ENCODE measurements at places on chromosomes 1 and 21.

GRCh38 chr1:215054266-215054665, 28.3 kb upstream of the KCNK2 start:
- no peak for DNase-seq

GRCh38 chr21:38780879-38781278, 24.9 kb upstream of the ETS2 start:
- DNase-seq = no peak

DNA sequence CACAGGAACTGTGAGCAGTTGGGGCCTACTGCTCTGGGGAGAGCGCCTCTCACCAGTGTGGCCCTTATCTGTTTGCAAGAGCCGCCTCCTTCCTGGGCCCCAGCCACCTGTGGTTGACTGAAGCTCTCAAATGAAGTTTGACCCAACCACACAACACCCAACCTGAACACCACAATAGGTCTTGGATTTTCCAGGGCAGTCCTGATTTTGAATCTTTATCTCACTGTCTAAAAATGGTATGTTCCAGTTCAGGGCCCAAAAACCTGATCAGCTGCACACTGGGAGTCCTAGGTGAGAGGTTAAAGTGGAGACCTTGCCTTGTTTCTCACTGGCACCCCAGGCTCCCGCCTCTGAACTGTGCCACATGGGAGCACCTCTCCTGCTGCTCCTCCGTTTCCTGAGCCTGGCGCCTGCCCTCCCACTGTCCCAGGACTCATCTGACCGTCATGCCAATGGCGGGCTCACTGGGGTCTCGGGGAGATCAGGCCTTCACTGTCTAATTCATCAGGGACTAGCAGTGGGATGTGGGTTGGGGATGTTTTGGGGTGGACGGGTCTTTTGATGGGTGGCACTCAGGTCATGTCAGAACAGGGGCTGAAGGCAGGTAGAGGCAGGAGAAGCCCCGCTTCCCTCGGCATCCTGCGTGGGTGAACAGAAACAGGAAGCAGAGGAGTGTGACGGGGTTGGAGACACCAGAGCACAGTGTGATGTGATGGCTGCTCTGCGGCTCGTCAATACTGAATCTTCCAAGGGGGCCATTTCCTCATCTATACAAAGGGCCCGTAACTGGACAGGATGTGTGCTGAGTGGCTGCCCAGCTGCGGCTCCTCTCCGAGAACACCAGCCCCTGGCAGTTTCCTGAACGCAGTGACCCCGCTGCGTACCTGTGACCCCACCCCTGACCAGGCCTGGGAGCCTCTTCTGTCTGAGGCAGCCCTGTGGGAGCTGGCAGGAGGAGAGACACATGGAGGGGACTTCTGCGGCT, 59.6 kb upstream of the ITPKB start:
- no peak for DNase-seq

GRCh38 chr1:226097866-226098625, 35.5 kb downstream of the H3-3A start:
- peak; percentile 51 for DNase-seq

- DNase-seq = no peak
Measured at GRCh38 chr1:43933386-43934100, at the start of gene ARTN. TSS of gene ARTN (plus strand) at chr1:43933801. CDS start at chr1:43935657, 1,856 bp downstream.
